ENCODE measurements at places on chromosomes 7 and 10.

GRCh38 chr7:90661290-90662151 is 65.4 kb downstream of the CDK14 start:
- no peak for DNase-seq

DNA sequence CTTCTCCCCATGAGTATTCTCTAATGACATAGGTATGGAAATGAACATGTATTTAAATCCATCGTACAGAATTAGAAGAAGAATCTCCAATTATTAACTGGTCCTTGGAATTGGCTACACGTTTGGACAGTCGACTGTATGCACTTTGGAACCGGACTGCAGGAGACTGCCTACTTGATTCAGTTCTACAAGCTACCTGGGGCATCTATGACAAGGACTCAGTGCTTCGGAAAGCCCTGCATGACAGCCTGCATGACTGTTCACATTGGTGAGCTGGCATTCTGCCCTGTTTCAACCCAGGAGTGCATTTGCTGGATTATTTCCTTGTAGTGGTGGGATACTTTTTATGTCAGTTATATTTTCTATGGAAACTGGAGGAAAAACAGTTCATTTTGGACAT is 32.2 kb downstream of the ZRANB1 start:
- DNase-seq: no peak

DNA sequence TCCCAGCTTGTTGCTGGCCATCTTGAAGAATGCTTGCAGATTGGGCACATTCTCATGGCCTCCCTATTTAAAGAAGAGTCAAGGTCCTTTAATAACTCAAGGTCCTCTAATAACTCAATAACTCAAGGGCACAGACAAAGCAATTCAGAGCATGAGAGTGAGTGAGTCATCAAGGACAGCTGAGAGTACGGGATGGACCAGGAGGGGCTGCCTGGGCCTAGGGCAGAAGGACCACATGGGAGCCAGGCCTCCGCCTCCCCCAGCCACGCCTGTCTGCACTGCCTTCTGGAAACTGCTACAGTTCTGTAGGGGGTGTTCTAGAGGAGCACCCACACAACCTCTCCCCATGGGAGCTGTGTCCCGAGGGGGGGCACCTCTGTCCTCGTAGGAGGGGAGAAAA is 48.9 kb downstream of the ZNF503 start:
- no peak for DNase-seq

DNA sequence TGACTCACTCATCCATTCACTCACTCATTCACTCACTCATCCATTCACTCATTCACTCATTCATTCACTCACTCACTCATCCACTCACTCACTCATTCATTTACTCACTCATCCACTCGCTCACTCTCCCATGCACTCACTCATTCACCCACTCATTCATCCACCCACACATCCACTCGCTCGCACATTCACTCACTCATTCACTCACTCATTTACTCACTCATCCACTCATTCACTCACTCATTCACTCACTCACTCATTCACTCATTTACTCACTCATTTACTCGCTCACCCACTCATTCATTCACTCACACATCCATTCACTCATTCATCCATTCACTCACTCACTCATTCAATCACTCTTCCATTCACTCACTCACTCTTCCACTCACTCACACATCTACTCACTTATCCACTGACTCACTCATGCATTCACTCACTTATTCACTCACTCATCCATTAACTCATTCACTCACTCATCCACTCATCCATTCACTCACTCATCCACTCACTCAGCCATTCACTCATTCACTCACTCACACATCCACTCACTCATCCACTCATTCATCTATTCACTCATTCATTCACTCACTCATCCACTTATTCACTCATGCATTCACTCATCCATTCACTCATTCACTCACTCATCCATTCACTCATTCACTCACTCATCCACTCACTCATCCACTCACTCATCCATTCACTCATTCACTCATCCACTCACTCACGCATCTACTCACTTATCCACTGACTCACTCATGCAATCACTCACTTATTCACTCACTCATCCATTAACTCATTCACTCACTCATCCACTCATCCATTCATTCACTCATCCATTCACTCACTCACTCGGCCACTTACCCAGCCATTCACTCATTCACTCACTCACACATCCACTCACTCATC is 74.0 kb downstream of the CARD11 start:
- DNase-seq: no peak

DNA sequence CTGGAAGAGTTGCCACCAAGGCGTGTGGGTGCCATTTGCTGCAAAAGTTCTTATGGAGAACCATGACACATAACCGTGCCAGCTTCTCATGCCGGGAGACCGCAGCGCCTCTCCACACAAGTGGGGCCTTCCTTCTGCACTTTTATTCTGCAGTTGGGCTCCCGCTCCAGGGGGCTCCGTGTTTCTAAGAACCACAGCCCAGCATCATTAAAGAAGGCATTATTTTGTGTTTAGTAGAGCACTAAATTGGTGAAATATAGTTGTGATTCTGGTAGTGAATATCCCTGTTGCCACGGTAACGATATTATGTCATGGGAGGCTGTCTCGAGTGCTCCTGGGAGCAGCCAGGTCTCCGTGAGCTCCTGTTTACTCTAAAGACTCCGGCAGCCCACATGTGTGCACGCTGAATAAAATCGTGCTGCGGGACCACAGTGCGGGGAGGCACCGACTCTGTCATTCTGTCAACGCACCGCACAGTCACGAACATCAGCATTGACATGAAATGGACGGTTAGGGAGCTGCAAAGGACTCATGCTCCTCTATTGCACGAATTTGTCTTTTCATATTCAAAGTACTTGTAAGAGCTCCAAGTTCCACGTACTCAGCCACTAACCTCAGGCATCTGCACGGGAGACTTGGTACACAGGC is 68.8 kb upstream of the PITRM1 start:
- DNase-seq: no peak

All from type B pancreatic cell (in vitro differentiated cells).